ENCODE measurements at places on chromosomes 2 and 18.

- no peak for DNase-seq
Observed at GRCh38 chr2:24342110-24342910, 18.0 kb downstream of the ITSN2 start.

- no peak for DNase-seq
Observed at GRCh38 chr2:188609321-188610049, 317.8 kb downstream of the GULP1 start.

DNA sequence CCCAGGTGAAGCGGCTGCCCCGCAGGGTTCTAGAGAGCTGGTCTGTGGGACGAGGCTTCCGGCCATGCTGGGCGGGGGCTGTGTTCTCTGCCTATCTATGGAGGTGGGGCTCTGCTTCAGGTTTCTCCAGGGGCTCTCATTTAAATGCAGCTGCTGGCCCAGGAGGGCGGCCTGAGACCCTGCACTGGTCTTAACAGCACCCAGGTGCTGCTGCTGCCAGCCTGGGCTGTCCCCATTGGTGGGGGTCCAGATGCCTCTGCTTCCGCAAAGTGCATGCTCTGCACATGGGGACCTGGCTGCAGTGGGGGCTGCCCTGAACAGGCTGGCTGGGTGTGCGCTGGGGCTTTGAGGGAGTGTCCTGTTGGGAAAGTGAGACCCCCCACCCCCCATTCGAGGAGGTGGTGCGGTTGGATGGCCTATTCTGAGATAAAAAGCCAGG, 29.7 kb upstream of the ALLC start:
- DNase-seq, result no peak

DNA sequence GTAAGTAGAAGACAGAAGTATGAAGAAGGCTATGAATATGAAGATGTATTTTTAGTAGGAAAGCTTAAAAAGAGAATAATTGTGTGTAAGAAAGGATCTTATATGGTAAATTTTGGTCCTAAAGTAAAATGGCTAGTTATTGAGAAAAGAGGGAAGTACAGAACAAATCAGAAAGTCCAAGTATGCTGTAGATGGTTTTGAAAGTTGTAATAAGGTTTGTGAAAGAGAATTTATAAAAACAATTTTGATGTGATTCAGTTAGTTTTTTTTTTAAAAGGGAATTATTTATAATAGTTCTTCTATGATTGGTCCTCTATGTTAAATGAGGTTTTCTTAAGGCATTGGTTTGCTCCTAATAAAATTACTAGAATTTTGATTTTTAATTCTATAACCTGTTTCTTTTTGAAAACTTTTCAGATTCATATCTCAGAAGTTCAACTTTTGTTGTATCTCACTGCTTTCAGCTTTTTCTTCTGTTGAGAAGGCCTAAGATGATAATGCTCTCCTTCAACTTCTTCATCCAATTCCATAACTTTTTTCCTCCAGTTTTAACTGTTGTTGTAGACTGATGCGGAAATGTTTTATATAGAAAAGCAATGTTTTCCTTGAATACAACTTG, 322.7 kb downstream of the NOL4 start:
- DNase-seq, result no peak

- no peak for DNase-seq
Observed at GRCh38 chr2:62808554-62808953, 103.0 kb downstream of the EHBP1 start.

- no peak for DNase-seq
Observed at GRCh38 chr18:59570101-59570775, 127.0 kb downstream of the CCBE1 start.

DNA sequence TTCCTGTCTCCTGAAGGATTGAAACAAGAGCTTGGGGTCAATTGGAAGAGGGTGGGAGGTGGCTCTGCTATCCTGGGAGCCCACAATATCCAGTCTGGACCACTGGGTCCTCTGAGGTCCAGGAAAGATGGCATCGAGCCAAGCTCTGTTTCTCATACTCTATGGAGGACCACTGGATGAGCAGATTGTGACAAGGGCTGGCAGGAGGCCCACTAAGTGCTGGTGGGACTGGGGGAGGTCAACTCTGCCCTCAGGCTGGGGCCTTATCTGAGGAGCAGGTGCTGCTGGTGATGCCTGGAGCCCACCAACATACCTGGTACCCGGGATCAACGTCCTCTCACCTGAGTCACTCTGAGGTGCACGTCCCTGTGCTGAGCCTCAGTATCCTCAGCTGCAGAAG, 142.4 kb downstream of the NDUFA10 start:
- no peak for DNase-seq
